ENCODE measurements at places on chromosomes 3 and 15.

DNA sequence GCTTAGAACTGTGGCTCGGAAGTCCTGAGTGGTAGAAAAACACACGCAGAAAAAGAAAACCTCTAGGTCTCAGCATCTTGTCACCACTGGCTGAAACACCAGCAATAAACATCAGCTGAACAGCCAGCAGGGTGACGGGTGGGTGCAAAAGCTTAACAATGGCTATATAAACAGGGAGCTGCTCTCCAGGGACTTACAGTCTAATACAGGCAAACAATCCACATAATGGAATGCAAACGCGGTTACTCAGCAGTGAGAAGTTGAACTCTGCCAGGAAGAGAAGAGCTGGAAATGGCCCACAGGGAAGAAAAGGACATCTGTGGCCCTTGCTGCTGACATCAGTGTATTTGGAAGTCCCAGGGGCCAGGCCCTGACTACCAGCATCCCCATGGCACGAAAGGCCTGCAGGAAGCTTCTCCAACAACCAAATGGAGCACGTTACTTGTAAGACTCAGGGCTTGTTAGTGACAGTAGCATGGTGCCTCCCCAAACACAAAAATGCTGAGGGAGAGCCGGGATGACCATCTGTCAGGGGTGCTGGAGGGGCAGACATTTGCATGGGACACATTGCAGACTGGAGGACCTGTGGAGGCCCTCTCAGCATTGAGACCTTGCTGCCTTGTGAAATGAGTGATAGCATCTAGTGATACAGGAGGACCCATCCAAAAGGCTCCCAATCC, 3.0 kb downstream of the HEG1 start:
- DNase-seq: no peak

GRCh38 chr15:60480149-60480548, 1.2 kb upstream of the ICE2 start:
- no peak for DNase-seq

DNA sequence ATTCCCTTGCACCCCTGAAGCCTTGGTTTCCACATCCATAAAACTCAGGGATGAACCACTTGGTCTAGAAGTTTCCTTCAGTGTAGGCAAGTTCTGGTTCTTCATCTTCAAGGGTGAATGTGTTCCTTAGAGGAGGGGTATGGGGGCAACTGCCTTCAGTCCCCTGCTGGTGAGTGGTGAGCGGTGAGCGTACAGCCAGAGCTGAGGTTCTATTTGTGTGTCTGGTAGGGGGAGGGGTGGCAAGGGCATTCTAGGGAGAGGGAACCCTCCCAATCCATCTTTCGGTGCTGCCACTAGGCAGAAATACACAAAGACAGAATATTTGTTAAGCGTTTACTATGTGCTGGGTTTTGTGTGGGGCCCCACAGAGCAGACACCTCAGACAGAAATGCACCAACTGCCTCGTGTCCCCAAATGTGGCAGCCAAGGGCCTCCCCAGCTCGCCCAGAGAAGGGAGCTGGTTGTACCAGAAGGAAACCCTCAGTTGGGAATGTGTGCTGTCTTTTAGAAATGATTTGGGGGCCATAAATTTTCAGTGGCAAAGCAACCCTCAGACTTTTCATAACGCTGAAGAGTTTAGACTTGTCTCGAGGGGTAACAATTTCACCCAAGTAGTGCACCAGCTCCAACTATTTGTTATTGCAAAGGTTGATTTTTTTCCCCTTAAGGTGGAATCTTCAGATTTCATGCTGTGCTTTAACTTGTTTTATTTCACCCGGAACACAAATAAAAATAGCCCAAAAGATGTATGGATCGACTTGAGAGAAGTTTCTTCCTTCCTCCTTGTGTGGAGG, 137.6 kb downstream of the FBLN2 start:
- no peak for DNase-seq

DNA sequence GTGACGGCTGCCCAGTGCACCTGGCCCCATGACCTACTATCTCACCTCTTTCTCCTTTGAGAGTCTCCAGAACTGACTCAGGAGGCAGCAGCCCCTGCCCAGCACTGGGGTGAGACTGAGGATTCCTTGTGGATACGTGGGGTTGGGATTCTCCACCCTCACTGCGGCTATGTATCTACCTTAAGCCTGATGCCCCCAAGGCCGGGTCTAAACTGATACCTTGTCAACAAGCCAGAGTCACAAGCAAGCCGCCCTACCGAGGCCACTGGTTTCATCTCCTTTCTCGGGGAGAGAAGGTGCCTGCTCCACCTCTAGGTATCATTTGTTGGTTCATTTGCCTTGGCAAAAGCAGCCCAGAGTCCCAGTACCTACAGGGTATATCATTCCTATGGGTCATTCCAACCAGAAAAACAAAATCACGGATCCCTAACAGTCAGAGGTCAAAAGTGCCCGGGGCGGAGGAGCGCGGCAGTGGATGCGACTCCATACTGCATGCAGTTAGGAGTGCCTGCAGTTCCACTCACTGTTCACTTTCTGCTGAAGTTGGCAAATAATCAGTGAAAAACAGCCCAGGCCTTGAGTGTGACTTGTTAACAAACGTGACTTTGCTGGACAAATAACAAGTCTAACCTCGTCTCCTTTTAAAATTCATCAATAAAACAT, 47.5 kb downstream of the ABTB1 start:
- no peak for DNase-seq

GRCh38 chr3:117820658-117821299, 1111.2 kb downstream of the TUSC7 start:
- no peak for DNase-seq

- DNase-seq: no peak
Observed at GRCh38 chr3:39080026-39080425, 27.4 kb downstream of the GORASP1 start.

DNA sequence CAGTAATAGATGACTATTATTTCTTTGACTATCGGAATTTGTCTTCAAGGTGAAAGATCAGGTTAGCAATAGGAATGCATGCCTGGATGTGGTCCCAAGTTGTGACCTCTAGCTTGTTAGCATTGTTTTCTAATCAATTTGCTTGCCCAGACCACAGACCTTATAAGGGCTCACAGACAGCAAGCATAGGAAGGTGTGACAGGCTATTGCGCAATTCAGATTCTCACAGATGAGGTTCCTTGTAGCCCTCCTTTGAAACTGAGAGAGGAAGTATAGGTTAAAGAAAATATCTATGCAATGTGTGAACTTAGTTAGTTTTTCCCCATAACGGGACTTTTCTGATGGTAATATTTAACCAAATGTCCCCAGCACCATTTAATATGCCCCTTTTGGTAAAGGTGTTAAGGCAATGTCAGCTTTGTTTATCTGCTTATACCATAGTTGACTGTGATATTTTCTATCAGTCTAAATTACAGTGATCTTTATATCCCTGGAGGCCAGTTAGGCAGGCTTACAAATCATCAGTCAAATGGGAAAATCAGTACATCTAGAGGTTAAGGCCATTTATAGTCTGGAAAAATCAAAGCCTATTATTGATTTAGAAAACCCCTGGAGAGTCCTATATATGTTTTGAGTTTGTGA, 168.1 kb upstream of the MBNL1 start:
- no peak for DNase-seq

DNA sequence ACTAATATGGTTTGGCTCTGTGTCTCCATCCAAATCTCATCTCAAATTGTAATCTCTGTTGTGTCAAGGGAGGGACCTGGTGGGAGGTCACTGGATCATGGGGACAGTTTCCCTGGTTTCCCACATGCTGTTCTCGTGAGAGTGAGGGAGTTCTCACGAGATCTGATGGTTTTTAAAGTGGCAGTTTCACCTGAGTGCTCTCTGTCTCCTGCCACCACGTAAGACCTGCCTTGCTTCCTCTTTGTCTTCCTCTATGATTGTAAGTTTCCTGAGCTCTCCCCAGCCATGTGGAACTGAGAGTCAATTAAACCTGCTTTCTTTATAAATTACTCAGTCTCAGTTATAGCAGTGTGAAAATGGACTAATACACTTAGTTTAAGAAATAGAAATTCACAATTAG, 228.9 kb downstream of the CD47 start:
- no peak for DNase-seq

GRCh38 chr3:133058831-133059230, 20.6 kb downstream of the TMEM108 start:
- no peak for DNase-seq

- DNase-seq: no peak
Observed at GRCh38 chr15:66931768-66932633, 133.4 kb upstream of the SMAD3 start.

DNA sequence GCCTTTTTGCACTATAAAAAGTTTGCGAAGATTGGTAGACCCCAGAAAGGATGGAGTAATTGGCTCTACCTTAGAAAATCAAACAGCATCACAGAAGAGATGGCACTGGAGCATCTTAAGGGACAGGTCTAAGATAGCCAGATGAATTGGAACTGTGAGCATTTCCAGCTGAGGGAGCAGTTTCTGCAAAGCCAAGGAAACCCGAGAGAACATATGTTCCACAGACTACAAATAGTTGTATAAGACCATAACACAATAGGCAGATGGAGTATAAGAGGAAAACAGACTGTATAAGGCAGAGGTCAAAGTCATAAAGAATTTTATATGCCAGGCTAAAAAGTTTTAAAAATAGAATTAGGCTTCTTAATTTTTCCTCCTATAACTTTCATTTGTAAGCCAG, 46.0 kb downstream of the TSC22D2 start:
- DNase-seq: no peak

GRCh38 chr15:78739996-78740903, 71.0 kb downstream of the ADAMTS7 start:
- DNase-seq: no peak

DNA sequence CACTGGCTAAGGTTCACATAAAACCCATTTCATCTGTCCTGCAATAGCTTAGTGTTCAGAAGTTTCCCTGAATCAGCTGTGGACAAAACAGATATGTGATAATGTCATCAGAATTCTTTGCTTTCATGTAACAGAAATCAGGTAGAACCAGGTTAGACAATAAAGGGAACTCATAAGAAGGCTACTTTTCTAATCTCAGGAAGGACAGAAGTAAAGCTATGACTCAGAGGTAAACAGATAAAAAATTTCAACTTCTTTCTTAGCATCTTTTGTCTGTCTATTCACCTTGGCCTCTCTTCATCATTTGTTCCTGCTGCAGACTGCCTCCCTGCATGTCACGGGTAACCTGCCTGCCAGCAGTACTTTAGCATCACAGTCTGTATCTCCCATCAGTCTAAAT, 643.1 kb downstream of the MECOM start:
- DNase-seq: no peak

DNA sequence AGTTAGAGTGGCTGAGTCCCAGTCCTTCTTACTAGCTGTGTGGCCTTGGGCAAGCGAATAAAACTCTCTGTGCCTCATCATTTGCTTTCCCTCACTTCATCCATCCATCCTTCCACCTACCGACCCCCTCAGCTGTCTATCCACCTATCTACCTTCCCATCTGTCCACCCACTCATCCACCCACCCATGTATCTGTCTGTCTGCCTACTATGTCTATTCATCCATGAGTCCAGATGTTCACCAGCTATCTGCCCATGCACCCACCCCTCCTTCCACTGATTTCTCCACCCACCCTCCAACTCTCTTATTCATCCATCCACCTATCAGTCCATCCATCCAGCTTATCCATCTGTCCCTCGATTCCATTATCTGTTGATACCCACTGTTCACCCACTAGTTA, 60.4 kb upstream of the ATP2B2 start:
- DNase-seq: no peak

DNA sequence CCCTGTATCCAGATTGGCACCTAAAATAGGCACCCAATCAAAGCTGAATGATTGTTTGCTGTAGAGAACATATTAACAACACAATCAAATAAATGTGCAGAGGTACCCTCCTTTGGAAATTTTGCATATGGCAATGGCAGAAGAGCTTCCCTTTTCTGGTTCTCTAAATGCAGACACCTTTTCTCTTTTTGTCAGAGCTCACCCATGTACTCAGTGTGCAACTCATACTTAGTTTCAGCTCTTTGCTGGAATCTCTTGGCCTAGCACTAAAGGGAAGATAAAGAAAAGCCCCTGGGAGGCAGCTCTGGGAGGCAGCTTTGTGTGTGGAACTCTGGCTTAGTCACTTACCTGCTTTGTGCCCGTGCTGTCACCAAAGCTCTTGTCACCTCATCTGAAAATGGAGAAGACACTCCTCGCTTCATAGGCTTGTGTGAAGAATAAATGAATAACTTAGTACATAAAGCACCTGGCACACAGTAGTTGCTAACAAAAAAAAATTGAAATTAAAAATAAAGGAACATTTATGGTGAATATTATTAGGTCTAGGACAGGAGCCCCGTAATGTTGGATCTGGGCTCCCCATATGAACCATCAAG, 28.8 kb downstream of the ST6GAL1 start:
- DNase-seq: no peak

- peak; percentile 28 for DNase-seq
Observed at GRCh38 chr3:190585805-190586630, 72.1 kb downstream of the IL1RAP start.

DNA sequence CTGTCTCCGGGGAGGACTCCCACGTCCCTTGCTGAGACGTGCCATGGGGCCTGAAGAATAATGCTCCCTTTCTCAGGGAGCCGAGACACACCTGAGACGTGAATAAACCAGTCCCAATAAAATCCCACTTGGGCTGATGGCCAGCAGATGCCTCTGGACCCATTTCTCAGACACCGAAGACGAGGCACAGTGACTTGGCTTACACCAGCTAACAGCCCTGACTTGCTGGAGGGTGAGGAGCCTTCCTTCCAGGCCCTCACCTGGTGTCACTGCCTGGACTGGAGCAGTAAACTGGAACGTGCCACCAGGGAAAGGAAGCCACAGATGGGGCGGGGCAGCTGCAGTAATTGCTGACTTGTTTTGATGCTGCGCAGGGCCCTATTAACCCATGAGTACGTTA, 189.7 kb downstream of the PDZRN3 start:
- DNase-seq: no peak

DNA sequence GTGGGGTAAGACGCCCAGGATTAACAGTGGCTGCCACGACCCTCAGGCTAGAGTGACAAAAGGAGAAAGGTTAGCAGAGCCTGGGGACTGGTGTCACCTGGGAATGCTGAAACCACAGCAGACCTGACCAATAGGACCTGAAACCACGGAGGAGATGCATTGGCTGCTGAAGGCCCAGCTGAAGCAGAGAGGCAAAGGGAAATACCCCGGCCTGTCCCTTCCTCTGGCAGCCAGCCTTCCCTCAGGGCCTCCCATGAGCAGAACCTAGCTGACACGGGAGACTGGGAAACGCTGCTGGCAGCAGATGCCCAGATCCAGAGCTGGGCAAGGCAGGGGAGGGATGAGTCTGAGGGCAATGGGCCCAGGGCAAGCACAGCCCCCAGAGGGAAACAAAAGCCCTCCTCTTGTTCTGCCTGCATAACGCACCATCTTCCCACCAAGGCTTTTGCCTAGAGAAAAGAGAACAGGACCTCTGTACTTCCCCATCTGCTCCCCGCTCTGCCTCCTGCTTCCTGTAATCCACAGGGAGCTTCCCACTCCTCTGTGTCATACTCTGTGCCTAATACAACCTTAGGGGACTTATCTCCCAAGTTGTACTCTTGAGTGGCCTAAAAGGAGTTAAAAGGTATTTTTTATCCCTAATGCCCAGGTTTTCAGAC, 216.2 kb downstream of the ABHD5 start:
- no peak for DNase-seq

- DNase-seq: no peak
Observed at GRCh38 chr3:154236331-154236730, 88.0 kb downstream of the DHX36 start.
